ENCODE measurements at places on chromosomes 12 and 14.

DNA sequence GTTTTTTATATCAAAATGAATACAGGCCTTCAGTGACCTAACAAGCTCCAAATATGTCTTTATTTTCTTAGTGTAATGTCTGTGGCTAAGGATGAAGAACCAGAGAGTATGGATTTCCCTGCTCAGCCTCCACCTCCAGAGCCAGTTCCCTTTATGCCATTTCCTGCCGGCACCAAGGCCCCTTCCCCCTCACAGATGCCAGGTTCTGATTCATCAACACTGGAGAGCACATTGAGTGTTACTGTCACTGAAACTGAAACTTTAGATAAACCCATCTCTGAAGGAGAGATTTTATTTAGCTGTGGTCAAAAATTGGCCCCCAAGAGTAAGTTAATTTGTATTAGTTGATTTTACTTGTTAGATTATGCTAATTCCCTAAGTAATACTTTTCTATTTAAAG is 61.0 kb downstream of the KIAA0586 start:
- no peak for DNase-seq

DNA sequence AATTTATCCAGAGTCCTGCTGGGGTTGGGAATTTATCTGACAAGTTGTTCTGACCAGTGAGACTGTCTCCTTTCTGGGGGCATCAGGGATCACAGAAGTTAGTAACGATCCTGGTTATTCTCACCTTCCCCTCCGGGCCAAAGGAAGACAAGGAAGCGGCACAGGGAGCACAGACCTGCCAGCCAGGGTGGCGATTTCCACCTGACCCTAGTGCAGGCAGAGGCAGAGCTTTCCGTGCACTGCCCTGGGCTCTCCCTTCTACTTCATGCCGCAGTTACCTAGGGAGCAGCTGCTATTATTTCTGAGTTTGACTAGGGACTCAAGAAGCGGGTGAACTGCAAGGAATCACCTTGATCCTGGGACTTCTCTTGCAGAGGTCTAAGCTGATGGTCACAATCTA is 7.4 kb downstream of the TMEM106C start:
- no peak for DNase-seq

- DNase-seq: no peak
Measured at GRCh38 chr14:78747813-78748212, 577.6 kb downstream of the NRXN3 start.

- no peak for DNase-seq
Measured at GRCh38 chr14:49863487-49864281, 11.1 kb upstream of the NEMF start.

DNA sequence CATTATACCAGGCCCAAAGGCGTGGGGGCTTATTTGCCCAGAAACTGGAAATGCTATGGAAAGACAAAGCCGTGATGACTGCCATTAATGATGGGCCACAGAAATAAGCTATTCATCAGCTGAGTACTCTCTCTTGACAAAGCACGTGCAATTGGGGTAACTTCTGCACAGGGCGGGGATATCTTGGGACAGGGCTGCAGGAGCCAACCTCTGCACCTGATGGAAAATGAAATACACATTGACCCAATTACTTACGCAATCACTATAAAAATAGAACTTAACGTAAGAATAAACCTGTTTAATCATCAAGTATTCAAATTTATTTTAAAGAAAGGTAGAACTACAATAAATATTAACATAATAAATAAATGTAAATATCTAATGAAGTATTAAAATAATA is 180.1 kb upstream of the NTF3 start:
- no peak for DNase-seq

- no peak for DNase-seq
Measured at GRCh38 chr12:3641428-3642018, 111.4 kb downstream of the CRACR2A start.

DNA sequence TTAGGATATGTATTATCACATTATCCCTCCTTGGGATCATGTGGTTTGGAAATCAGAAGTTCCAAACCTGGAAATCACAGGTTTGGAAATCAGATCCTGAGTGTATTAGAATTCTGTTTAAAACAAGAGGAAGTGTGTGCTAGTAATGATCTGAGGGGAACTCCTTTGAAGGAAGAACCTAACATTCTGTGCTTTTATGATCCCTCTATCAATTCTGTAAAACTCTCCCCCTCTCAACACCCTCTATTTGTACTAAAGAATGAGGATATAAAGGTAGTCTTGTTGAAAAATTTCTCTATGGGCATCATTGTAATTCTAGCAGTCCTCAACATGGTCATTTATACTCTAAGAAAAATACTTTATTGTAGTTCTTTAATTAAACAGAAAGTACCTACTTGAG is 97.4 kb downstream of the SRGAP1 start:
- no peak for DNase-seq

GRCh38 chr12:51886021-51886710 is 1.7 kb upstream of the ANKRD33 start:
- no peak for DNase-seq

DNA sequence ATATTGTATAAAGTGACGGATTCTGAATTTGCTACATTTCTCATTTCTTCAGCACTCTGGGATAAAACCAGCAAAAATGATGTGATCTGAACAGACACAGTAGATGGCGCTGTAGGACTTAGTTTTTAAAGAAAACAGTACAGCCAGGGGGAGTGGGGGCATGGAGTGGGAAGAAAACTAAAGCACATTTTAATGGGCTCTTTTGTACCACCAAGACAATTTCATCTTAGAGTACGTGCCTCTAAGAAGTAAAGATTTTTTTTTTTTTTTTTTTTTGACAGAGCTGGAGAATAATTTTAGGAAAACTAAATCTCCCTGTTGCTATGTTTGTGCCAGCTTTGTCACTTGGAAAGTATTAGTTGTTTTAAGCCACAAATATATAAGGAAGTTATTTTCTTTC is 124.4 kb downstream of the RAD51B start:
- no peak for DNase-seq

- DNase-seq: no peak
Measured at GRCh38 chr12:3042394-3042793, 34.8 kb upstream of the TSPAN9 start.

DNA sequence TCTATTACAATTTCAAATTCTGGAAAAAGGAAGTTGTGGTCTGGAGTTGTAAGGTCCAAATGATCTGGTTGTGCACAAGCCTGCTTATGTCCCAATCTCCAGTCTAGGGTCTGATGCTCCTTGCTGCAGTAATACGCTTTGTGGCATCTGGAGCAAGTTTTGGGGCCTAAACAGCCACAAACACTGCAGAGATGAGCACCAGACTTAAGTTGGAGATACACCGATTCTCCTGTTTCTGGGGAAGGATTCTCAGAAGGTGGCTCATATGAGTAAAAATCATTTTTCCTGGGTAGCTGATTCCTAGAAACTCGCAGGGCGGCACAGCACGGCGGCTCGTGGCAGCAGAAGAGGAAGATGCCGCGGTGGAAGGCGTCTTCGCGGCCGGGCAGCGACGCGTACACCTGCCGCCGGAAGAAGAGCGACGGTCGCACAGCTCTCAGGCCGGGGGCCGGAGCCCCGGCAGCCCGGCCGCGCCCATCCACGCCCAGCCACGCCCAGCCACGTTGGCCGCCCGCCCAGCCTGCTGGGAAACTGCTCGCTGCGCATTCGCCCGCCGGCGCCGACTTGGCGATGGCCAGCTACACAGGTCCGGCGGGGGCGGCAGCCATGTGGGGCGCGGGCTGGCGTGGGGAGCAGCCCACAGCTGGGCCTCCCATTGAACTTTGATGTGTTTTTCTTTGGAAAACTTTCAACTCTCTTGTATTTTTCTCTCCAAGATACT is 129.0 kb downstream of the ASCL4 start:
- DNase-seq: no peak

- no peak for DNase-seq
Measured at GRCh38 chr12:127942981-127943380, 324.0 kb upstream of the TMEM132C start.

DNA sequence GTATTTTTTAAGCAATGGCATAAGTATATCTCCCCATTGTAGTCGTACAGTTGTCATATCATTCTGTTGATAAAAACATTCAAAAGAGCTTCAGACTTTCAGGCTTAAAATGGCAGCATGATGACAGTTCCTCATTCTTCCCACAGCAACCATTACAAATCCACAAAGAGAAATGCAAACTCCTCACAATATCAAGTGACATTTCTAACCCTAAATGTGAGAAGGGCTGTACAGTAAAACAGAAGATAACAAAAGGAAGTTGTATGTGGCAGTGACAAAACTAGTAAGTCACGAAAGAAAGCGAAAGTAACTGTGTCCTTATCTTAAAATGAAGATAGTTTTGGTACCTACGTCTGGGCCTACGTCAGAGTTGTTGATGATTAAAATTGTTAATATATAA is 46.7 kb downstream of the GXYLT1 start:
- no peak for DNase-seq

GRCh38 chr12:125533434-125534029 is 468.3 kb downstream of the AACS start:
- DNase-seq: no peak

DNA sequence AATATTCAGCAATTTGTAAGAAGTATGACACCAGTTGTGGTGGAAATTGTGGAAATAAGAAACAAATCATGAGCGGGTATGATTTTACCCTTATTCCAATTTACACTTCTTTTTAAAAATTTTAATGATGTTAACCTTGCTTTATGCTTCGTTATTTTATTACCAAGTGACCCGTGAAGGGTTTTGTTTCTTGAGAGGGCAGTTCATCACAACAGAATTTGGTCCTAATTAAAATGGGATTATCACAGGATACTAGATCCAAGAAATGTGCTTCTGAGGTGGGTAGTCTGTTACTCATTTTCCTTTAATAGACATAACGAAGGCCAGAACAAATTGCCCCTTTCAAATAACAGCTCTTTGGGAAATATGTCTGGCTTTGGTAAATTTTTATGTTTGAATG is 25.5 kb upstream of the RASSF8 start:
- DNase-seq: no peak

DNA sequence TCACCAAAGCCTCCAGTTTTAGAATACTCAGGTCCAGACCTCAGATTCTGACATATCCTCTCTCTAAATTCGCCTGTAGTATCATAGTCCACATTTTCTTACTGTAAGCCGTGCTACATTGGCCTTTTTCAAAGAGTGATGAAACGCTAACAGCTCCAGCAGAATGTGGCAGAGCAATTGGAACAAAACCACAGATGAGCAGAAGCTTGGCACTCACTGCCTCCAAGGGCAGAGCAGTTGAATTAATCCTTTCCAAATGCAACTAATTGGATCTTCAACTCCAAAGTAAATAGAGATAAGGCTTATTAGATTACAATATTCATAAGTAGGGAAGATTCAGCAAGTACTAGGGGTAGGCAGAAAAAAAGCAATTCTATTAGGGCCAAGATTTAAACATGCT is 128.3 kb downstream of the SLC35F4 start:
- DNase-seq: no peak

- DNase-seq: no peak
Measured at GRCh38 chr12:93889516-93890212, 212.5 kb downstream of the CRADD start.

GRCh38 chr12:46109343-46110222 is 119.2 kb upstream of the SCAF11 start:
- no peak for DNase-seq

DNA sequence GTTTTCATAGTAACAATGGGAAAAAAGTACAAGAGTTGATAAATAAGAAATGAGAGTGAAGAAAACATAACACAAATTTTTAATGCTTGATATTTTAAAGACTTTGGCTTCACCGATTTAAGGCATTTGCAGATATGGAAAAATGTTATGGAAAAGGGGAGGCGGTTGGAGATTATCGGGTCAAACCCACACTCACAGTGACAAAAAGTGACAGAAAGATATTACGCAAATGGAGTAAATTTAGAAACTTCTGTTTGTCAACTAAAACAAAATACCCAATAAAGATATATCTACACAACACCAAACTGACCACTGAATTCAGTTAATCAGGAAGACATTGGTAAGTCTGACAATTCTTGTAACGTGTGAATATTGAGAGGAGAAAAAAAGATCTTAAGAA is 2.5 kb downstream of the PPP1R12A start:
- DNase-seq: no peak

DNA sequence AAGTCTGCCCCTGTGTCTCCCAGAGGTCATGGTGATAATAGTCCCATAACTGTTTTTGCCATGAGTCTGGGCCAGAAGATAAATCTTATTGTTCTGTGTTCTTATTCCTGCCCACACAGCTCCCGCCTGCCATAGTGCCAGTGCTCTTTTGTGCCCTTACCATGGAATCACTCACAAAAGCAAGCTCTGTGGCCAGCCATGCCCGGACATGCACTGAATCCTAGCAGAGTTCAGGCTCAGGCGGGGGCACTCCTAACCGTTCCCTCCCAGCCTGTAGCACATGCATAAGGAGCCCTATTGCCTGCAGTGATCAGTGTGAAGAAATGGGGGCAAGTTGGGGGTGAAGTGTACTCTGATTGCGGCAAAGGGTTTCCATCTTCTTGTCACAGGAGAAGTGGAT is 33.3 kb downstream of the DHRS2 start:
- no peak for DNase-seq

GRCh38 chr12:53049571-53050318 is at the start of gene TNS2:
TNS2 (plus strand) TSS chr12:53050065; CDS start chr12:53050186, 121 bp downstream.
- DNase-seq: no peak

- no peak for DNase-seq
Measured at GRCh38 chr12:958588-959123, 9.2 kb upstream of the RAD52 start.

DNA sequence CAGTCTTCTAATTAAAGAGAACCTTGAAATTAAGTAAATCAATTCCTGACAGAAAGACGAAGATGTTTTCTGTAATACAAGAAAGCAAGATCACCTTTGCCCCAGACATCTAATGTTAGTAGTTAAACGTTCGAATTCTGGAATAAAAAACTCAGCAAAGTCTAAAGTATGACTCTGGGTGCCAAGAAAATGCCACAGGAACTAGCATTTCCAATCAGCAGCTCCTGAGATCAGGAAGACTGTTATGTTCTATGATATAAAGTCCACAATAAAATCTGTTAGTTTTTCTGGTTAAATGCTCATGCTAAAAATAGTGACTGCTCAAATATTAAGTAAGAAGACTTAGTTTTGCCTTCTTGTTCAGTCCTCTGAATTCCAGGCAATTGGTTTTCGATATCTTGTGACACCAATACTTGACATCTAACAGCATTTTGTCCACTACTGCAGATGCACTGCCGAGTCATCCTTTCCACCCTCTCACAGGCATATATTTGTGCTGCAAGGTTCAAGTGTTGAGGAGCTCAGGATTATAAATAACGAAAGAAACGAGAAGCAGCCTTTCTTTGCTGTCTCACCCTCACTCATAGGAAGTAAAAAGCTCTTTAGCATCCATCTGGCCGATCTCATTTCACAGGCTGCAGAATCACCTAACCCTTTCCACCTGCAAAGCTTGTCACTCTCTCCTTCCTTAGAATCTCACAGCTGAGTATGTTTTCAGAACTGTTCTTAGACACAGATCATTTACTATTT is 32.0 kb downstream of the SSH1 start:
- no peak for DNase-seq

GRCh38 chr12:97229004-97229403 is 233.6 kb upstream of the RMST start:
- no peak for DNase-seq

DNA sequence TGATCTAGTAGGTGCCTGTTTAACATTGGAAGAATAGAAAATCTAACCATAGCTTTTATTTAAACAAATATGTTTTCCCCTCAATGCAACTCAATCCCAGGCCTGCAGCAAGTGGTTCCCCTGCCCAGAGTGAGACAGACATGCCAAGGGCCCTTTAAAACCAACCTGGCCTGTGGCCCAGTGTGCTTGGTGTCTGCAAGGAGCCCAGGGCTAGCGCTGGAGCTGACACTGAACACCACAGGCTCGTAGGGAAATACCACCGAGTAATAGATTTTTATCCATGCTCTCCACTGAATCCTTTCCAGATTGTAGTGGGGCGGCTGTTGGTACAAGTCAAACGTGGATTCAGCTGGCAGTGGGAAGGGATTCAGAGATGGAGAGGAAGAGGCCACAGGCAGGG is 95.6 kb upstream of the NRXN3 start:
- DNase-seq: no peak
